Ascending aorta (tissue), 2 donors: ENCODE measurements at places on chromosomes 3 and 15.

GRCh38 chr3:143697975-143698374 lies 150.3 kb downstream of the SLC9A9 start:
- no peak for DNase-seq

GRCh38 chr3:172646439-172647015 lies 64.3 kb downstream of the NCEH1 start:
- no peak for DNase-seq

GRCh38 chr15:94785091-94785490 lies 553.7 kb downstream of the MCTP2 start:
- DNase-seq, result no peak

GRCh38 chr15:58477170-58477569 lies 45.4 kb downstream of the LIPC start:
- no peak for DNase-seq

DNA sequence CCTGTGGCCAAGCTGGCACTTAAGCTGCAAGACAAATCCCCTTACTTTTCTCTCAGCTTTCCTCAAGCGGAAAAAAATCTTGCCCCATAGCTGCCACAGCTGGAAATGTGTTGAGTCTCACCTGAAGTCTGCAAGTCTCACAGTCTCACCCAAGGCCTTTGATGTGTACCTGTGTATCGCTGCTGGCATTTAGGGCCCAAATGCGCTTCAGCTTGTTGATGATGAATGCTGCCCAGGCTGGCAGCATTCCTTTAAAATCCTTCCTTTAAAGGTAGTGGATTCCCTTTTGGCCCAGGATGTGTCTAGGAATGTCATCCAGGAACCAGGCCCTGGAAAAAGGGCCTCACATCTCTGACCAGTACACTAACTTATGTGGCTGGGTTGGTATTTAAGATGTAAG lies 7.0 kb downstream of the OR5K4 start:
- no peak for DNase-seq

DNA sequence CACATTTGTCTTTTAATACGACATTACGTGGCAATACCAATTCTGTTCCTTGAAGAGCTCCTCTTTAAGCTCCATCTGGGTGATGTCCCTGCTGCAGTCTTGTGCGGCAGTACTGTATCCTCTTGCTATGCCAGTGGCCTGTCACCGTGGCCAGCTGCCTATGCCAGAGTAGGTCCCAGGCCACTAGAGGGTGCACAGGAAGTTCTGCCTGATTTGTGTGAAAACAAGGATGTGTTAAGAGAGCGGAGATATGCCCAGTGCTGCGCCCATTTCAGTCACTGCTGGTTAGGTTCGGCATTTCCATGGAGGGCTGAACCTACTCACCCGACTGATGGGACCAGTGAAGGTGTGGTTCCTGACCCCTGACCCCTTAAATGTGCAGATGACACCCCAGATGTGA lies 25.2 kb downstream of the NIPA1 start:
- DNase-seq, result no peak

DNA sequence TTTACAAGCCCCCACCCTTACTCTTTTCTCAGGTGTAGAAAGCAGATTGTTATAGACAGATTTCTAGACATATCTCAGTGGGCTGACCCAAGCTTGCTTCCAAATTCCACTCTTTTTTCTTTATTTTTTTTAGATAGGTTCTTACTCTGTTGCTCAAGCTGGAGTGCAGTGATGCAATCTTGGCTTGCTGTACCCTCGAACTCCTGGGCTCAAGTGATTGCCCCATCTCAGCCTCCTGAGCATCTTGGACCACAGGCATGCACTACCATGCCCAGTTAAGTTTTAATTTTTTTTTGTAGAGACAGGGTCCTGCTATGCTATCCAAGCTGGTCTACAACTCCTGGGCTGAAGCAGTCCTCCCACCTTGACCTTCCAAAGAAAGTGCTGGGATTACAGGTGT lies 53.5 kb upstream of the ADAMTS9 start:
- no peak for DNase-seq

GRCh38 chr3:126816986-126817777 lies 113.1 kb downstream of the CHCHD6 start:
- no peak for DNase-seq

DNA sequence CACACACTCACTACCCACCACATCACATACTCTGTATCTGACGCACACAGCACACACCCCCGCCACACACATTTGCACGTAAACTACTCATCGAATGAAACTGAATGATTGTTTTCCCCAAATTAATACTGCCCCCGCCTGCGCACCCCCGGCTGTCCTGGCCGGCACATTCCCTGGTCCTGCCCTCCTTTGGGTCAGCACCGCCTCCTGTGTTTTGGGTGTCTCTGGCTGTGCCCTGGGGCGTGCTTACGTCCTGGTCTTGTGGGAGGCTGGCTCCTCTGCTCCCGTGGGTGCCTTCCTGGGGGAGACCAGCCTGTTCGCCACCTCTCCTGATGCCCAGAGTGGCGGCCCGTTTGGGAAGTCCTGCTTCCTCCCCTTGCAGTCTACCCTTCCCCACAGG lies 30.2 kb downstream of the APBA2 start:
- DNase-seq, result no peak

DNA sequence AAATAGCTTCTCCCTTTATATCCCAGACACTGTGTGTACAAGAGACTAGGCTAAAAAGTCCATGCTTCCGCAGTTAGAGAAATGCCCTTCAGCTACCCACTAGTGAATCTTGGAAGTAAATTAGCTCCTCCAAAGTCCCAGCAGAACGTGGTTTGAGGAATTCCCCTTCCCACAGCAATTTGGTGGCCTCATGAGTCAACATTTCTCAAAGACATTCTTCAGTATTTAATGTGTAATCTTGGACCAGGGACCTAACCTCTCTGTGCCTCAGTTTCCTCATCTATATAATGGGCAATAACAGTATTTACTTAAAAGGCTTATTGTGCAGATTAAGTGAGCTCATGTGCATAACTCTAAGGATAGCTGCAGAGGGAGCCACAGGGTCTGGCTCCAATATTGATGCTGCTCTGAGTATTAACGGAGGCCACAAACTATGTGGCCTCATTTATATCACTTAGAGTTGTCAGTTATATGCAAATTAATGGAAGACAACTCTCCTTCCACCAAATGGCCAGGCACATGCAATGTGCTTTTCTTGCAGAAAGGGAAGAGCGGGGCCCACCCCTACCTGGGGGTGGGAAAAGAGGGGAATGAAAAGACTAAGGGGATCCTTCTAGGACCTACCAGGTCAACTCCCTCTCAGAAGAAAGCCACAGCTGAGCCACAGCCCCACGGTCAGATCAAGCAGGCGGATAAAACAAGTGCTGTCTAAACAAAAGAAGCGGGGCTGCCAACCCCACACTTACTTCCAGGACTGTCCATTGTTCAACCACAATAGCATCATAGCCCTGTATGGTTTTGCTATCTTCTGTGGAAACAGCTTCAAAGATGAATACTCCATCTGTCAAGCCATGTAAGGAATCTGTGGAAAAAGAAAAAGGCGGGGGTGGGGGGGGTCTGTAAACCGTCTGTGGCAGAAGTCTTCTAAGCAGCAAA lies 92.4 kb downstream of the OXNAD1 start:
- DNase-seq, result no peak

DNA sequence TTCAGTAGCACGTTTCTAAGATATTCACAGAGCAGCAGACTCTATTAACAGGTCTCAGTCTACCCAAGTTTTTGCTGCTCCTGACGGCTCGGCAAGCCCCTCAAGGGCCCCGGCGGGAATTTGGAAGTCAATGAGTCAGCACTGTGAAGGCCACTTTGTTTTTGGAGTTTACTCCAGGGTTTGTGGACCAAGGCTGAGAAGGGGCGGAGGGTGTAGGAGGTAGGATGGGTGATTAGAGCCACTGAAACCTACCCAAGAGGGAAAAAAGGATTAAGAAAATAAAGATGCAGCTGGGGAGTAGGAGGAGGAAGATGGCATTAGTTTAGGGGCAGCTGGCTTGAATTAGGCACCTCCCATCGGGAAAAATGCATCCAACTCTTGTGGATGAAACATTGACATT lies 87.6 kb downstream of the BDH1 start:
- no peak for DNase-seq

DNA sequence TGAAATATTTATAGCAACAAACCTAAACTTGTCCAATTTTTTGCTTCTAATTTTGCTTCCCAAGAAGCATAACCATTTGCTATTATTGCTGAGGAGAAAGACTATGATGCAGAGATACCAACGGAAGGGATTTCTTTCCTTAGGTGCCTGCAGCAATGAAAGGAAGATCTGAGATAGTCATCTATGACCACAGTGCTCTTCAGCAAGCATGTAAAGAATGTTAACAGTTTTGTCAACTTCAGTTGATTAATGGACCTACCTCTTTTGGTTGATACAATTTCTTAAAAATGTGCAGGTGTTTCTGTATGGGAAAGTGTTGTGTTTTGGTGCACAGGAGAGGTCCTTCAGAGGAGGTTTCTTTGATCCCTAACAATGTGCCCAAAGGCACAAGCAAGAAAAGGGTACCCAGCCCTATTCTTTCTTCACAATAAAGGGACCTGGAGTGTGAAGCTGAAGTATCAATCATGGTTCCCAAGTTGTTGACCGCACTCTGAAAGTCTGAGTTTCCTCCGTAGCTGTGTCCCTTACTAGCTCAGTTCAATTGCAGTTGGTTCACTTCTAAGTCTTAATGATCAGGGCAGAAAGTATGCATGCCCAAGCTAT lies 307.7 kb upstream of the KCNH8 start:
- DNase-seq, result no peak

DNA sequence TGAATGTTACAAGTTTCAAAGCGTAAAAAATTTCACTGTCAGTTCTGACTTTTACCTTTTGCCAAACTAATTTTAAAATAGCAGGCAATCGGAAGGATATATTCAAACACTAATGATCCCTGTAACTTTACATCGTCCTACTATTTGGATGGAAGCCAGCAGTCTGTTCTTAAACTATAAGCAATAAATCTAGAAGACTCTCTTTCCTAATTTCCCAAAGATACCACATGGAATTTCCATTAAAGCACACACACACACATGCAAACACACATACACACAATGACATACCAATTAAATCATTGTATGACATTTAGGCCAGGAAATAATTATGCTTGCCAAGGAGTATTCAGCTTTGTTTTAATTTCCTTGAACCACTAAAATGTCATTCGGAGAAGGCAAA lies 32.0 kb downstream of the IL17RD start:
- no peak for DNase-seq

DNA sequence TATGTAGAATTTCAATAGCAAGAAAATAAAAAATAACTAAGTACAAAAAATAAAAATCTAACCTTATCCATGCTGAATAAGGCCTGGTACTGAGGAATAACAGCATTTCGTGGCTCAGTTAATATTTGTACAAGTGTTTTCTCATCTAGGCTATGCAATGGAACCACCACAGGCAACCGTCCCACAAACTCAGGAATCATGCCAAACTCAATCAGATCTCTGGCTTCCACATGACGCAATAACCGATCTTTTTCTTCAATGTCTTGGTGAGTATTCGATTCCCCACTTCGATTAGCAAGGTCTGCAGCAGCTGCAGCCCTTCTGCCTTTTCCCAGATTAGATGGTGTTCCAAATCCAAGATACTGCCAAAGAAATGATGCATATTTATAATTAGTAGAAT lies 21.1 kb upstream of the PDCD7 start:
- DNase-seq, result no peak

DNA sequence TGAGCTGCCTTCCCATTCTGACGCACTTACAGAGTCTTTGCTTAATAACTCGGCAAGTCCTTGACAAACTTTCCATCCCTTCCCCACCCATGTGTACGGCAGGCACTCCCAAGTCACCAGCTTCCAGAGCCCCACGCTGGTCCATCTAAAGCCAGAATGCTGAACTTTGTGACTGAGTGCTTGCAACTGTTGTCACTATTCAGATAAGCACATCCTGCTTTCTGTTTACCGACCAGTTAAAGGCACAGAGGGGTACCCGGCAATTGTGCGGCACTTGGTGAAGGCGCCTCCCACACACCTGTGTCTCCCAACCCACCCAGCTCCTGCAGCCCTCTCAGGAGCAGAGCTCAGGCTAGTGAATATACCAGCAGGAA lies 430.6 kb downstream of the FOXP1 start:
- DNase-seq, result no peak

DNA sequence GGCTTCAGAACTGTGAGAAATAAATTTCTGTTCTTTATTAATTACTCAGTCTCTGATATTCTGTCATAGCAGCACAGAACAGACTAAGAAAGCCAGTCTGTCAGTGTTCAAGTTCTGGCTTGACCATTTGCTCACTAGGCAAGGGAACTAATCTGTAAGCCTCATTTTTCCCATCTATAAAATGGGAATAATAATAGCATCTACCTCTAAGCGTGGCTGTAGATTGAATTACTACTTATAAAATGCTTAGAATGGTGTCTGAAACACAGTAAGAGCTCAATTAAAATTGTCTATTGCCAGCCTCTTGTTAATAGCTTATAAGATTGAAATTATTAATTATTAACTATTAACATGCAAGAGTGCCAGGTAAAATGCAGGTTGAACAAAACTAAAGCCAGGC lies 209.7 kb upstream of the LRRFIP2 start:
- DNase-seq, result no peak

GRCh38 chr3:12630292-12630691 lies 33.6 kb downstream of the RAF1 start:
- DNase-seq, result no peak

DNA sequence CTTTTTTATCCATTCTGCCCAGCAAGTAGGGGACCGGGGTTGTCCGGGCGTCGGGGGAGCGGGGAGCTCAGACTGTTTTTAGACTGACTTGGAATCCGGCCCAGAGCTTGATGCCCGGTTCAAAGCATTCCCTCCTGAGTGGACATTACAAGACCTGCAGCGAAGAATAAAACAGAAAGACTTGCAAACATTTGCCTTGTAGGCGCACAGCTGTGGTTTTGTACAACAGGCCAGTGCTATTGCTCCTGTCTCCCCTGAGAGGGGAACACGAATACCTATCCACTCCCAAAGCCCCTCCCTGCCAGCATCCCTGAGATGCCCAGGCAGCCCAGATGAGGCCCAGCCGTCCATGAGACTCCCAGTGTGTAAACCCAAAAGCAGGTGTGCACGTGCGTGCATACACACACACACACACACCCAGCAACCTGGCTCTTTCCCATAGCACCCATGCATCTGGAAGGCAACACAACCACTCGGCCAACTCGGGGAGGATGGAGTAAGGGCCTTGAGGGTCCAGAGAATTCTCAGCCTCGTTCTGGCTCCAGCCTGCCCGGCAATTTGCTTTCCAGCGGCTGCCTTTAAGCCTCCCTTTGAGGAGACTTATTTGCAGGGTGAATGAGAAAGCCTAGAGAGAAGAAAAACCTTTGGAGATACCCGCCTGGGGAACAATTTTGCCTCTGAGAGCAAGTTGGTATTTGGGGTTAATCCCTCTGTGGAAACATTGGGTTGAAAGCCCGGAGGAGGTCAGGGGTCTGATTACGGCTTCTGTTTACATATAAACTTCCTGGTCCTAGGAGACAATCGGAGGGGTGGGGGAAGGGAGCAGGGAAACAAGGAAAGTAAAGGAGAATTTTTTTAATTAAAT lies 161.0 kb upstream of the HES1 start:
- no peak for DNase-seq

DNA sequence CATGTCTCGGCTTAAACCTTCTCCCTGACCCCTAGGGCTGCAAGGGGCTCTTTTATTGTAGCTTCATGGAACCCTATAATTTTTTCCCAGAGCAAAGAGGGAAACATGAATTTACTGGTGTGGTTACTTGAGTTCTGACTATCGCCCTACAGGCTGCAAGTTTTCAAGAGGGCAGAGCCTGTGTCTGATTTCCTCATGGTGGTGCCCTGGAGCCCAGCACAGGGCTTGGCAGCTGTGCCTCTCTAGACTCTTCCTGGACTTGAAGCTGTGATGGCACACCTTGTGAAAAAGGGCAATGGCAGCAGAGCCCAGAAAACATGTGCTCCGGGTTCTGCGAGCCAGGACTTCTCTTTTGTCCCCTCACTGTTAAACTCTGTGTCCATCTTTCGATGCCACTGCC lies 34.2 kb upstream of the TF start:
- DNase-seq, result no peak
